ENCODE measurements at places on chromosomes 7 and 10.

DNA sequence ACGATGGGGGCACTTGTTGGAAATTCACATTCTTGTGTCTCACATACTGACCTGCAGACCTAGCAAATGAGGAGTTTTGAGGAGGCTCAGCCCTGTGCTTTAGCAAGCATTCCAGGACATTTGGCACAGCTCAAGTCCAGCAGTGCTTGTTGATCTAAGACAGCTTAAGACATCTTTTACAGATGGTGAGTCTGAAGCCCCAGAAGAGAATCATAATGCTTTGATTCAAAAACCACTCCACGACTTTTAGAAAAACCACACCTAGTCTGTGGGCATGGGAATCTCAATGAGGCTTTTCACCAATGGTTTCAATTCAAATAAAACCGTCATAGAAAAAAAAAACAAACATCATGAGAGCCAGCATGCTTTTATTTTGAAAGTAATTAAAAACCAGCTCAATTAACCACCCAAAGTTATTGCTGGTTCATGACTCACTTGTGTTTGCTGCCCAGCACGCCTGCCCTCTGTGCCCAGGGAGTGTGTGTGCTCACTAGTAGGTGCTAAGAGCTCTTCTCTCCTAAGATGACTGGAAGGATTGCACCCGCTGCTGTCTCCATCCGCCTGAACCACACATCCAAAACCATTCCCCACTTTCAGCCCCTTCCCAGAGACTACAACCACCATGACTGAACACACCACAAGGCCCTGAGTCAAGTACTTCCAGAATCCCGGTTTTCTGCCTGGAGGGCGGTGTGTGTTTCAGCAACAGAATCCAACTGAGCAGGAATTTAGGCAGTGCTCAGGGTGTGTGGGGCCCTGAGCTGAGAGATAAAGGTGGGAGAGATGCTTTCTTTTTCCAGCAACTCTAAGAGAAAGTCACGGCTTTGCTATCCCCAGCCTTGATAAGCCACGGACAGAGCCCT is 130.2 kb upstream of the ADAM12 start:
- DNase-seq, result no peak

- DNase-seq, result no peak
Observed at GRCh38 chr7:89966067-89966664, 188.1 kb upstream of the STEAP1 start.

GRCh38 chr7:30738026-30738915 is 13.7 kb upstream of the INMT start:
- no peak for DNase-seq

GRCh38 chr10:35523670-35524225 is 81.4 kb upstream of the GJD4 start:
- no peak for DNase-seq

- DNase-seq, result no peak
Observed at GRCh38 chr10:43166880-43167497, 28.7 kb downstream of the CSGALNACT2 start.

GRCh38 chr10:97128516-97129154 is 57.1 kb downstream of the SLIT1 start:
- no peak for DNase-seq

GRCh38 chr10:127459918-127460317 is 89.2 kb upstream of the NPS start:
- DNase-seq, result no peak

GRCh38 chr10:120963594-120964220 is 112.5 kb downstream of the WDR11 start:
- no peak for DNase-seq

- no peak for DNase-seq
Observed at GRCh38 chr10:108583877-108584276, 1339.4 kb downstream of the XPNPEP1 start.

- DNase-seq, result no peak
Observed at GRCh38 chr10:48340734-48341133, 34.3 kb downstream of the MAPK8 start.

- peak; percentile 35 for DNase-seq
Observed at GRCh38 chr7:88546808-88547207, 212.7 kb upstream of the ZNF804B start.

- DNase-seq, result no peak
Observed at GRCh38 chr10:30705101-30705624, 75.6 kb upstream of the LYZL2 start.

GRCh38 chr7:32164341-32164996 is 94.3 kb upstream of the PDE1C start:
- no peak for DNase-seq

- no peak for DNase-seq
Observed at GRCh38 chr7:13321316-13321715, 633.9 kb downstream of the ARL4A start.

DNA sequence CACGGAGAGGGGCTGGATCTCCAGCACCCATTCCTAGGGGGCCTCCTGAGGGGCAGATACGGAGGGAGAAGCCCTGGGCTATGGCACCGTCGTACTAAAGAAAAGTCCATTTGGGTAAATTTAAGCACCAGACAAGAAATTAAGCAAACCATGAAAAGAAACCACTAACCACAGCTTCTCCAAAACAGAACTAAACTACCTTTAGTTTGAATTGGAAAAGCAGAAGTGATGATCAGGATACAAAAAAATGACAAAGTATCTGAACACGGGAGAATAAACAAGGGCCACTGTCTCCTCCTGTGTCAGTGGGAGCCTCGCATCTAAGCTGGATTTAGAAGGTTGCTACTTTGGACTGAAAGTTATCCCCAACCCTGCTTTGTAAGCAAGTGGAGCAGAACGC is 69.1 kb downstream of the DIP2C start:
- no peak for DNase-seq

DNA sequence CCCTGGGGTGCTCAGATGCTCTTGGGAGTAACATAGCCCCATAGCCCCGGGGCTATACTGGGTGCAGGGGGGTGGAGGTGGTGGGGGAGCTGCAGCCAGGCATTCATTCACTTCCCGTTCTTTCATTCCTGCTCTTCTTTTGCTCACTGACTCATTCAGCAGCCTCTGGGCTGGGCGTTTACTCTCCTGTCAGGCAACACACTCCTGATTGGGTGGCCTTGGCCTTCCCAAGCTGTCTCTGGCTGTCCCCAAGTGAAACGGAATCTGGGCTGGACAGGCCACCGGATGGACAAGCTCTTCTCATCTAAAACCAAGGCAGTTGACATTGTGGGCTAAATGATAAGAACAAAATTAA is 34.6 kb downstream of the CHST3 start:
- no peak for DNase-seq

DNA sequence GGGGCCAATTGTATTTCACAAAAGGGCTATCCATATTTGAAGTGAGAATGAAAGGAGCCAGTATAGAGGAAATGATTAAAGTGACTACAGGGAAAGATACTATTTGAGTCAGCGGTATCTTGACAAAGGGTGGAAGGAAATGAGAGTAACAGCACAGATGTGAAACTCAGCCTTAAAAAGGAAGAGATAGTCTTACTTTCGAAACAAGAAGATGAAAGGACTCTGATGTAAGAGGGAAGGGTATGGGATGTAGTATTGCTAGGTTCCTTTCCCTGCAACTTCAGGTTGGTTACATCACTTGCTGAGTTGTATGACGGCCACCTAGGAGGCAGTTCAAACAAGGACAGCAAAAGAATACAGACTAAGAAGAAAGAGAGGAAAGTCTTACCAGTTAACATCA is 13.7 kb downstream of the CISD1 start:
- DNase-seq, result no peak

DNA sequence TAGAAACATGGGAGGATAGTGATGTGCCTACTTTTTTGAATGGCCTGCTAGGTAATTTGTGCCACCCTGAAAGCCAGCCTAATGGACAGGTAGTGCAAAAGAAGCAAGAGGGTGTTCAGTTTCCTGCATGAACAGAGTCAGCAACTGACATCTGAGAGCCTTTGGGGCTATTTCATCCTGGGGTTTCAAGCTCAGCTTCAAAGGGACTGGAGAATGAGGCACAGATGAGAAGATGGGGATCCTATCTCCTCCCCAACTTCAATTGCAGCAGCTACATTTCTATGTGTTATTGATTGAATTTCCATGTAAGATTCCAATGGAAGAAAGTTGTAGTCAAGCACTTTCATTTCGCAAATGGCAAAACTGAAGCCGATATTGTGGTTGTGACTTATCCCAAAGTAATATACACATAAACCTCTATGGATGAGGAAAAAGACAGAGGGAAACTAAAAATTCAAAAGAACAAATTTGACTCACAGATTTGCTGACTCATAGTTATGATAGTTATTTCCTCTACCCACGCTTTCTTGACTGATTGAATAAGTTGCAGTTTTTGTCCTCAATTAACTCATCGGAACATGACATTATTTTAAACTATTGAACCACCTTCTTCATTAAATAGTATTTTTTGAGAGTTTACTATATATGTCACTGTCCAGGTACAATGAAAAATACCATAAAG is 42.6 kb upstream of the NRP1 start:
- no peak for DNase-seq

DNA sequence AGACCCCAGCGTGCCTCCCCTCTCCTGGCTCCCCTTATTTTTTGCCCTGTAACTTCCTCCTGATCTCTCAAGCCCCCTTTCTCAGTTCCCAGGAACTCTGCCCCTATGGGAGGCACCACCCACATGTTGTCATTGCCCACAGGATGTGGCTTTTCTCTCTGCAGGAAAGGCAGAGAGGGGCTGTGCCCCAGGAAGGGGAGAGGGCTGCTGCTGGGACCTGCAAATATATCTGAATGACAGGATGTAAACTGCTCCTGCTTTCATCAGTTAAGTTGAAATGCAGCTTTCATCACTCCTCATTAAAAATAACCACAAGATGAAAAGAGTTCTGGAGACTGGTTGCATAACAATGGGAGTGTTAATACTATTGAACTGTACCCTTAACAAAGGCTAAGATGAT is 103.3 kb downstream of the CLEC2L start:
- no peak for DNase-seq
